Muscle of back (tissue), 13 donors: ENCODE measurements at places on chromosomes 6 and 20. TPM values are rescaled to one million over a fixed set of nuclear protein-coding genes. Genes with fewer than 3 reads are reported as not detected.

- DNase-seq: no peak
Measured at GRCh38 chr20:41293269-41294037, 24.1 kb downstream of the ZHX3 start.

The MCCD1 gene
- polyA plus RNA-seq: not detected

The PTK6 gene
- 0.42 TPM for polyA plus RNA-seq

DNA sequence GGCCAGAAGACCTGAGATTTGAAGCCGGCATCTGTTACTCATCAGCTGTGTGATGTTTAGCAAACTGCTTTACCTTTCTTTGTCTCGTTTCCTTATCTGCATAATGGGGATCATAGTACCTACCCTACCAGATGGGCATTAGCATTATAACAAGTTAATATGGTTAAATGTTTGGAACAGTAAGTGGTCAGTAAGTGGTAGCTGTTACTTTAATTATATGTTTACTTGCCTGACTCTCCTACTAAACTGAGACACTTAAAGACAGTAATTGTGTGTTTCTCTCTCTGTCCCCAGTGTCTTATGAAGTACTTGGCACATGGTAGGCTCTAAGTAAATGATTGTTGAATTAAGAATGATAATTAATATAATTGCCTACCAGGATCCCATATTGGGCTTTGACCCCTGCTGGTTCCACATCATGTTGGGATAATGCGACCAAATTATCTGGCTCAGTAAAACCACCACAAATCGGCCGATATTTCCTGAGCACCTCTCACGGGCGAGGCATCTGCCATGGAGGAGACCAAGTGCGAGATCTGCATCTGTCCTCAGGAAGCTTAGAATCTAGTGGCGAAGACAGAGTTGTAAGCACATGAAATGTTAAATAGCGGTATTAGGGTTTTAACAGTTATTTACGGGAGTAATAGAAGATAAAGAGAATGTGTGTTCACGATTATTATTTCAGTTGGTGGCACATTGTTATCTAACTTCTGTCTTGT lies 31.4 kb downstream of the PTK7 start:
- DNase-seq: no peak

DNA sequence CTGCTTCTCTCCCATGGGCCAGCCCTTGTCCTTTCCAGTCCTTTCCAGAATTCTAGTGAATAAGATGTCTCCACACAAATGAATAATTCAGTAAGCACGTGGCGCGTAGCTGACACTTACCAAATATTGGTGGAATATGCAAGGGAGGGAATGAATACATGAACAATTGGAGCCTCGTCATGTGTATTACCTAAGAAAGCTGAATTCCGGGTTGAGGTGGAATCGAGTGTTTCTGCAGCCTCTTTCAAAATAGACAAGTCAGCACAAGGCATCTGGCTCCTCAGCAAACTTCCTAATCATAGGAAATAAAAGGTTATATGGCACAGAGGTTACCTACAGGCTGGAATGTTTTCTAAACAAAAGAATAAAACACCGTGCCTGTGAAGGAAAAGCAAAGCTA lies 47.0 kb upstream of the NT5E start:
- no peak for DNase-seq

DNA sequence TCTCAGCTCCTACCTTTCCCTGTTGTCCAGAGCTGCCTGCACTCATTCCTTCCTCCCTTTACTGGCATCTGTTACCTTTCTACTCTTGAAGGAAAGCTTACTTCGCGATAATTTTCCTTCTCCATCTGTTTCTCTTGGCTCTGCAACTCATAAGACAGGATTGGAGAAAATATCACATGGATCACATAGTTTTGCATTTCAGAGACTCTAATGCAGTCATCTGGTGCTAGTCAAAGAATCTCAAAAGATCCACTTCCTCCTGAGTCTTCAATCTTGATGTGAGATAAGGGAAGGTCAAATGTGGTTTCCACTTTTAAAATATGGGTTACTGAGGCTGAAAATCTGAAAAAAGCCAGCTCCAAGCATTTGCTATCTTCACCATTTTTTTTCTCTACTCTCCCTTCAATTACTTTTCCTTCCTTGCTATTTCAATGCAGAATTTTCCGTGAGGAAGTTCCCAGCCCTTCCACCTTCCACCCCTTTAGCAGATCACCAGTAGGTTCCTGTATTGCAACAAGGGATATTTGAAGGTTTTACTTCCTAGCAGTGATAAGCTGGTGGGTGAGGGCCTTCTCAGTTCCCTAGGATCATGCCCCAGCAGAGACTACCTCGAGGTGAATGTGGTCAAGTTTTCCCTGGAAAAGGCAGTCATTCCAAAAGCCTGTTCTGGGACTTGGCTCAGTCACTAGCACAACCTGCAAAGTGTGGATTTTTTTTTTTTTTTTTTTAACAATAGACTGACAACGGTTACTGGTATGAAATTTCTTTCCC lies 62.8 kb upstream of the LRRC1 start:
- DNase-seq: no peak
